Prostate gland (tissue), 2 donors: ENCODE measurements at places on chromosomes 7 and 10.

DNA sequence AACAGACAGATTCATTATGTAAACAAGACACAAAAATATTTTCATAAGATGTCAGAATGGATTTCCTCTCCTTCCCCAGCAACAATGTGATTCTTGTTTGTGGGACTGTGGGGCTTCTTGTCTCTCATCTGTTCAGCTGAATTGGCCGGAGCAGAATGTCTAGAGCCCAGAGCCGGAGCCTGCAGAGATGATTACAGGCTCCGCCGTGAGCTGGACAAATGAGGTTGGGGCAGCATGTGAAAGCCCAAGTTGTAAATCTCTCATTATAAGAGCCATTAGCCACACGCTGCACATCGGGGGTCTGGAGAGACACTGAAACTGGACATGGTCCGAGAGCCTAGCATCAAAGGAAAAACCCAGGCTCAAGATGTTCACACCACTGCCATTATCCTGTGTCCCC, 137.0 kb upstream of the ADAM12 start:
- DNase-seq = no peak

GRCh38 chr7:1024331-1024841, 20.0 kb upstream of the GPR146 start:
- no peak for DNase-seq

DNA sequence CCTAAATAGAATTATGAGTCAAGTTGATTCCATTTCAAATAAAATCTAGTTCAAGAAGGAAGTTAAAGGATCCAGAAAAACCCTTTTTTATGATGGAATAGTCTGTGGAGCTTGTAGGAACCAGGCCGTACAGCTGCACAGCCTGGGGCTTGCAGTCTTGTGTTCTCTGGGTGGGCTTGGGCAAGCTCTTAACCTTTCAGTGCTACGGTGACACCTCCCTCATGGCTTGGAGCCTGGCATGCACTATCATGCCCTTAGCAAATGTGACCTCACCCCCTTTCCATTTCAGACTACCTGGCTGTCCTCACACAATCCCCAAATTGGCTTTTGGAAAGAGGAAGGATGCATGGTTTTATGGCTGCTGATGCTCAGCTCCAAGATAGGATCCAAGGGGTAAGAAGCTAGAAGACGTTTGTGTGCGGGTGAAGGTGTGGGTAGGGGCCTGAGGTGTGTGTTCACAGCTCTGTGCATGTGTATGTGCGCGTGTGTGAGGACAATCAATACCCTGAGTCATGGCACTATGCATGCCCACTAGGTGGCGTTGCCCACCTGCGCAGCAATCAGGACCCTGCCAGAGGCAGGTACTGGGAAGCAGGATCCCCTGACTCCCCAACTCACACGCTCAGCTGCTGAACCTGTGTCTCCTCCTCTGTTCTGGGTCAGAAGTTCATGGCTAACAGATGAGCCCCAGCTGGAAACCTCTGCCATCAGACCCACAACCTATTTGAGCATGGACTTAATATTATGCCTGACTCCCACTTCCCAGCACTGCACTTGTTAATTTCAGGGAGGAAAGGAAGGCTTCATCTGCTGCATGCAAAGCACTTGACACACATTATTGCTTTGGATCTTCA, 113.4 kb downstream of the PTPN20 start:
- peak; percentile 39 for DNase-seq

DNA sequence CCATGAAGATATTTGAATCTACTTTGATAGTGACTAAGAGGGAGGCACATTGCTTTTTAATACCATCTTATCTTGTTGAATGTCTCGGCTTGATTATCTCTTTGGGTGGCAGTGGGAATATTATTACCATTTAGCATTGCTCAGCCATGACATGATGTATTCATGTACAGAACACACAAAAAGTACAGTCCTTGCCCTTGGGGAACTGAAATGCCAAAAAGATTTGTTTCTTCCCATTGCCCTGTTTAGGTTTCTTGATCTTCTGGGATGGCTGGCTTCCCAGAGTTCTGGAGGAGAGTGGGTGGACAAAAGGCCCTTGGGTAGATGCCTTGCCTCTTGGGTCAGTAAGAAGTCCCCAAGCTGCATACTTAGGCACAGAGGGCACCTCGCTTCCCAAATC, 23.8 kb downstream of the SUFU start:
- DNase-seq = no peak

DNA sequence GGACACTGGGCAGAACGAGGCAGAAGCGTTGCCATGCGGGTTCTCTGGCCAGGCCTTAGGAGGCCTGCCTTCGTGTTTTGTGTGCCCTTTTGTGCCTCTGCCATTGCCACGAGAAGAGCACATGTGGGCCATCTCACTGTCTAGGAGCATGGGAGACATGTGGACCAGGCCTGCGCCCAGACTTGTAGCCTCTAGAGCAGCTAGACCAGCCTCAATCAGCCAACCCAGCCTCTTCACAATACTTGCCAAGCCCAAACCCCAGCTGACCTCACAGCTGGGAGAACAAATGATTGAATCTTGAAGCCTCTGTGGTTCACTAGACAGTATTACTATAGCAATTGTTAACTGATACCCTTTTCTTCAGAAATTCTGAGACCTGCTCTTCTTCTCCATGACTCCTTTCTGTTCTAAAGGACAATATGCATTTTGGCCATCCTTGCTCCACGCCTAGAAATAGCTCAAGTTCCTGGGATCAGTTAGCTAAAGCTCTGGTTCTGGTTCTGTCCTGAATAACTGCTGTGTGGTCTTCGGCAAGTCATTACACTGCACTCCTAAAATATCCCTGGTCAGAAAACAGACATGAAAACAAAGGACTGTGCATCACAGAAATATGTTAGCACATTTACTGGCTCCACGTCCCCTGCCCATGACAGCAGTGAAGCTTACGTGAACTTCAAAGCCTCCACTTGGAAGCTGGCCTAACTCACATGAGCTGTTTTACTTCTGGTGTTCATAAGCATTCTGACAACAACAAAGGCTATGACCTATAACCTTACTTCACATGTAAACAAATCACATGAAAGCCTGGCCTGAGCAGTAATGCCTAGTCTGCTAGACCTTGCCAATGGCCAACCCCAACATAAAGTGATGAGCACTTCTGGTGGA, 72.3 kb upstream of the MKRN1 start:
- no peak for DNase-seq

GRCh38 chr7:73896454-73896853, 35.5 kb downstream of the TMEM270 start:
- DNase-seq = no peak

DNA sequence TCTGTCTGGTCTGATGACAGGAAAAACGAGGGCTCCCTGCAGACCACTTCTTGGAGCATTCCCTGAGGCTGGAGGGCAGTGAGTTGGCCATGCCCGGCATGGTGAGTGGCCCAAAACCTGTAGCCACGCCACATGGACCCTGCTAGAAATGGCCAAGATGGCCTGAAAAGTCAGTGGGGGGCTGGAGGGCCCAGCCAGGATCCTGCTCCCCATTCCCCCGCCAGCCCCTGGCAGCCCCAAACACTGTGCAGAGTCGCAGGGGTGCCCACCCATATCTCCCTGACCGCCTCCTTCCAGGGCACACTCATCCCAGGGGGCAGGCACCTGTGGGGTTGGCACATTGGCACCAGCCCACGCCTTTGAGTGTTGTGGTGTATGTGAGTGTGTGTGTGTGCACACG, 18.7 kb upstream of the PPP2R2D start:
- no peak for DNase-seq

GRCh38 chr10:116848032-116848943, 1.0 kb upstream of the ENO4 start:
- DNase-seq = peak; percentile 33

DNA sequence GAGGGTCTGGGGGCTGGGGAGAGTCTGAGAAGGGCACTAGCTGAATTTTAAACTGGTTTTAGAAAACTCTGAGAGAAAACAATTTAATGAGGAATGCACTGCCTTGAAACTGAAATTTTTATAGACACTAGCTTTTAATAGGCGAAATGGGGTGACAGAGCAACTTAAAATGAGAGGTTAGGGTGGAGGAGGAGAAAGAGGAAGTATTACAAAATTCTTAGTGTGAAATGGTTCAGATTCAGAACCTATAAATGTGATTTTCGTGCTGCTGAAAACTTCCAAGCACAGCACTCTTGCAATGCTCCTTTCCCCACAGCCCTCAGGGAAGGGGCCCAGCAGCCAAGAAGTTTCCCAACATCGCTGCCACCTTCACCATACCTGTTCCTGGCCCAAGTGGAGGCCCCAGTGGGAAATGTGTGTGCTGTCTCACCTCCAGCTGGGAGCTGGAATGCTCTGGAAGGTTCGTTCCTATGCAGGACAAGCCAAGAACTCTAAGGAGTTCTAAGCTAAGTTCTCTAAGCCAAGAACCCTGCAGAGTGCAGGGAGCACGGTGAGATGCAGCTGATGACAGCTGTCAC, 60.0 kb downstream of the ATXN7L1 start:
- no peak for DNase-seq

- no peak for DNase-seq
These were observed 113.6 kb downstream of the GRK5 start for GRCh38 chr10:119320981-119321380.

- no peak for DNase-seq
These were observed 150.4 kb downstream of the PPP1R3A start for GRCh38 chr7:113768387-113768786.

- DNase-seq = no peak
These were observed 447.1 kb downstream of the MDFIC start for GRCh38 chr7:115368998-115369397.

GRCh38 chr10:70828923-70829322, 13.2 kb downstream of the SGPL1 start:
- peak; percentile 13 for DNase-seq

GRCh38 chr7:69744026-69744425, 145.8 kb downstream of the AUTS2 start:
- DNase-seq = no peak

- no peak for DNase-seq
These were observed 19.2 kb upstream of the DDC start for GRCh38 chr7:50584386-50584785.

DNA sequence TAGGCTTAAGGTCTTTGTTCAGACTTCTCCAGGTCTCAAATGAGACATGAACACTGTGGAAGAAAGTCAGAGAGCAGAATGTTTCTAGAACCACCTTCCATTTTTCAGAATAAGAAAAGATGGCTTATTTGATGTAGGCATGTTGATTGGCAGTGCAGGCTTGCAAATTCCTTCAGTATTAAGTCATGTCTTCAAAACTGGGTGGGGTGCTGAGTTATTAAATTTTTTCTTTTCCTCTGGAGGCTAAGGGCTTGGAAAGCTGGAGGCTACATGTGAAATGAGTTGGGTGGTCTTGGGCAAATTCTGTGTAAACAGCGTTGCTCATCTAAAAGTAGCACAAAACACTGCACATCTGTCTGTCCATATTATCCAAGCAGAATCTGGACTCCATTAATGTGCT, 62.8 kb downstream of the PRTFDC1 start:
- DNase-seq = no peak

GRCh38 chr7:21927693-21928092, 18.0 kb downstream of the CDCA7L start:
- DNase-seq = no peak

GRCh38 chr10:127755753-127756152, 18.8 kb downstream of the FOXI2 start:
- DNase-seq = no peak

- DNase-seq = no peak
These were observed 303.6 kb upstream of the AKR1E2 start for GRCh38 chr10:4522296-4523000.

GRCh38 chr7:22088827-22089226, 143.1 kb upstream of the CDCA7L start:
- DNase-seq = no peak

GRCh38 chr7:13139436-13139835, 452.0 kb downstream of the ARL4A start:
- DNase-seq = no peak

GRCh38 chr7:91894781-91895480, 14.4 kb upstream of the MTERF1 start:
- DNase-seq = no peak
